ENCODE measurements at places on chromosomes 13 and 19.

GRCh38 chr19:50419580-50420035 lies 870 bp downstream of the SPIB start:
- DNase-seq, result no peak

DNA sequence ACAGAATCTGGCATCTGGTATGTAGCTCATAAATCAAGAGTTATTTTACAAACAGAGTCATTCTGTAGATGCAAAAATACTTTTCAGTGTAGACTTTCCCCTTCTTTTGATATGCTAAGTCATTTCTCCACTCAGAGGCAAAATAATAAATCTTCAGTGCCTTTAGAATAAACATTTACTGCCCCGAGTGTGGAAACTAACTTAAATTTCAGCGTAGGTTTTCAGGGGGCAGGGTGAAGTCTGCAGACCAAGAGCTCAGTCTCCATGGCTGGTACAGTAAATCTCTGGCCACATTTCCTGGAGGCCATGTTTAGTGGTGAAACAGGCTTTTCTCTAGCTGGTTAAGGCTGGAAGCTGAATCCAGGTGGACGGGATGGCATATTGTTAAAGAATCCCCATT lies 13.1 kb upstream of the ADPRHL1 start:
- no peak for DNase-seq

GRCh38 chr19:54096617-54097106 lies 3.9 kb downstream of the OSCAR start:
- DNase-seq, result no peak

DNA sequence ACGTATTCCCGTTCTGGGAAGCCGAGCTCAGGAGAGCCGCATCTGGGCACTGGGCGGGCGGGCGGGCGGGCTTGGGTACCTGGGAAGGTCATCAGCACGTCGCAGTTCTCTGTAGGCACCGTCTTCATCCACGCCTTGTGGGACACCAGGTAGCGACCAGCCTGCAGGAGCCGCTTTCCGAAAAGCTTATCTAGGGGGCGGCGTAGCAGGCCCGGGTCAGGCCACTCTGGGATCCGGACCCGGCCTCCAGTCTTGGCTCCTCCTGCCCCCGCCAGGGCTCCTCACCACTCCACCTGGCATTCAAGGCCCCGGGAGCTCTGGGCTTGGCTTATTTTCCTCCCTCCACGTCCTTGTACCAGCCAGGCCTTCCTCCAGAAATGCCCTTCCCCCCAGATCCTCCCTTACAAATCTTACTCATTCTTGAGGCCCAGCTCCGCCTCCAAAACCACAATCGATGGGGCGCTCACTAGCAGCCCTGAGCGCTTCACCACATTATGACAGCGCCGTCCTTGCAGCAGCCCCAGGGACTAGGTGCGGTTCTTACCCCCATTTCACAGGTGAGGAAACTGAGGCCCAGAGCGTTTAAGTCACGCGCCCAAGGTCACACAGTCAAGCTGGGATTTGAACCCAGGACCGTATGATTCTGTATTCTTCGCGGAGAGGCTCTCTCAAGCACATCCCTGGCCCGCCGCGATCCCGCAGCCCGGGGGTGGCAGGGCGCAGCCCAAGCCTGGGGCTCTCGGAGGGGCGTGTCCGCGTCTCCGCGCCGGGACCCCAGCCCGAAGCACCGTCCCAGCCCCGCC lies 843 bp downstream of the ANO8 start:
- DNase-seq, result peak; percentile 47

DNA sequence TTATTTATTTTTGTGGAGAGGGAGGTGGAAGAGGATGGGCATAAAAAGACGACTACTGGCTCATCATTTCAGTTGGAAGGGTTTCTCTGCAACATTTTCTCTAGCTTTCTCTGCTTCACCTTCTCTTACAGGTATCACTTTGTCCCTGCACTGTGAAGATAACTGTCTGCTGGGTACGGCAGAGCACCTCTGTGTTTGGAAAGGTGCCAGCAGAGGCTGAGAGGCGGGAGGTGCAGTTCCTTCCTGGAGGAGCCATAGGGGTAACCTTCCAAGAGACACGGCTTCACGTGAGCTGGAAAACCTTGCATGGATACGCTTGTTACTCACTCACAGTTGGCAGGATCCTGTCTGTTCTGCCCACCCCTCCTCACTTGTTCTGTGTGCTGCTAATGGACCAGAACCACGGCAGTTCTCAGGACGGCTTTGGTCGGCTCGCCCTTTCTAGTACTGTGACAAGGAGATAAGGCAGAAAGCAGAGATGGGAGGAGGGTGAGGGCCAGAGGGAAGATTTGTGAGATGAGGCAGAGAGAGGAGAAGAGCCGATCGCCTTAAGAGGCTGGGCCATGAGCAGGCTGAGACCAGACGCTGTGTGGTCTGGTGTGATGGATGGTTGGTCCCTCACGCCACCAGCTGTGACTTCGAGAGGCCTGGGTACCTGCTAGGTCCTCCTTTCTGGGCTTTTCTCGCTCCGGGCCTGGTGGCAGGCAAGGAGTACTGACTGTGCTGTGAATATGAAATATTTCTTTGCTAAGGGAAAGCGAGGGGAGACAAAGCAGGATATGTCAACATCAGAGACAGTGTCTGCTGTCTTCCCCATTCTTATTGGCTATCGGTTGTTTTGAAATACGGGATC lies 66.8 kb downstream of the MRPL57 start:
- no peak for DNase-seq

DNA sequence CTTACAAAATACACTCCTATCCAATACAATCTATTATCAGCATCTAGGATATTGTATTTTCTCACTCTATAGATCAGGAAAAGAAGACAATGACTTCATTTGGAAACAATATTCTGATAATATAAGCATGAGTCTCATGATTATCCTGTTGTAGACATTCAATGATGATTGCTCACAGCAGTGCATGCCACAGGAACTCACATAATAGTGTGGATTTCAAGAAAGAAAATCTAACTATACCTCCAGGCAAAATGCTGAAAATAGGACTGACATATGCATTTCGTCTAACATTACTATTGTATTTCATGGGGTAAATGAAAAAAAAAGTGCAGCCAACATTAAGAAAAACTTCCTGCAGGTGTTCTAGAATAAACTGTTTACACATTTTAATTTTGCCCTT lies 122.6 kb downstream of the POSTN start:
- DNase-seq, result no peak

DNA sequence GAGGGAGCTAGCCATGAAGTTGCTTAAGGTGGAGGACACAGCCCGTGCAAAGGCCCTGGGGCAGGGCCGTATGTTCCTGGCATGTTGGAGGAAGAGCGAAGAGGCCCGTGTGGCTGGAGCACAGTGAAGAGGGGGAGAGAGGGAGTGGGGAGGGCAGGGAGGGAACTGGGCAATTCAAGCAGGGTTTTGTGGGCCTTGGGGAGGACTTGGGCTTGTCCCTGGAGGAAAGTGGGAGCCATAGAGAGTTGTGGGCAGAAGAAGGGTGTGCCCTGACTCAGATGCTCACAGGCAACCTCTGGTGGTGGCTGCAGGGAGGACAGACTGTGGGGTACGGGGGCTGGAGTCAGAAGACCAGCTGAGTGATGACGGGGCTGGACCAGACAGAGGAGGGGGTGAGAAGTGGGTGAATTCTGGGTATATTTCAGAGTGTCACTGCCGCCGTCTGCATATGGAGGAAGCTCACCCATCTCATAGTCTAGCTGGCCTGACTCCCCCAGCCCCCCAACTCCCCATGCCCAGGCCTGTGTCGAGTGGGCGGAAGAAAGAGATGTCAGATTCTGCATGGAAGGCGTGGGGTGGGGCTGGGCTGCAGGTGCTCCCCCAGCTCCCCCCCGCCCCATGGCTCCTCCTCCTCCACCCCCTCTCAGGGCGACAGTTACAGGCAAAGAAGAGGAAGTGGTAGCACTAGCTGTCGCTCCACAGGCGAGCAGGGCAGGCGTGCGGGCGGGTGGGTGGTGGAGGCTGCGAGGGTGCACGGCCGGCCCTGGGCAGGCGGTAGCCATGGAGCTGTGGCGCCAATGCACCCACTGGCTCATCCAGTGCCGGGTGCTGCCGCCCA lies at the start of gene VAV1:
Gene VAV1, plus strand, starts transcription at position 681 of the 838 bp plus-strand sequence. Its CDS starts 100 bp downstream, at position 781.
- DNase-seq, result peak; percentile 64

DNA sequence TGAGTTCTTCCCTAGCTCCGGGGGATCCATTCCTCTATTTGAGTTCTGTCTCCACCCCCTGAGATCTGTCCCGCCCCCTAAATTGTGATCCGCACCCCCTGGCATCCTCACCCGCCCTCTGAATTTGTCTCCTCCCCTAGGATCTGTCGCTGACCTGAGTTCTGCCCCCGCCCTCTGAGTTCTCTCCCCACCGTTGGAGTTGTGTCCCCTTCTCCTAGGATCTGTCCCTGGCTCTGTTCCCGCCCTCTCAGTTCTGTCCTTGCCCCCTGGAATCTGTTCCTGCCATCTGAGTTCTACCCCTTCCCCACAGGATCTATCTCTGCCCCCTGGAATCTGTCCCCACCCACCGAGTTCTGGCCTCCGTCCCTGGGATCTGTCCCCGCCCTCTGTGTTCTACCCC lies 1.0 kb upstream of the SLC17A7 start:
- no peak for DNase-seq

GRCh38 chr19:40921005-40921897 lies 39.2 kb upstream of the CYP2A7 start:
- no peak for DNase-seq

DNA sequence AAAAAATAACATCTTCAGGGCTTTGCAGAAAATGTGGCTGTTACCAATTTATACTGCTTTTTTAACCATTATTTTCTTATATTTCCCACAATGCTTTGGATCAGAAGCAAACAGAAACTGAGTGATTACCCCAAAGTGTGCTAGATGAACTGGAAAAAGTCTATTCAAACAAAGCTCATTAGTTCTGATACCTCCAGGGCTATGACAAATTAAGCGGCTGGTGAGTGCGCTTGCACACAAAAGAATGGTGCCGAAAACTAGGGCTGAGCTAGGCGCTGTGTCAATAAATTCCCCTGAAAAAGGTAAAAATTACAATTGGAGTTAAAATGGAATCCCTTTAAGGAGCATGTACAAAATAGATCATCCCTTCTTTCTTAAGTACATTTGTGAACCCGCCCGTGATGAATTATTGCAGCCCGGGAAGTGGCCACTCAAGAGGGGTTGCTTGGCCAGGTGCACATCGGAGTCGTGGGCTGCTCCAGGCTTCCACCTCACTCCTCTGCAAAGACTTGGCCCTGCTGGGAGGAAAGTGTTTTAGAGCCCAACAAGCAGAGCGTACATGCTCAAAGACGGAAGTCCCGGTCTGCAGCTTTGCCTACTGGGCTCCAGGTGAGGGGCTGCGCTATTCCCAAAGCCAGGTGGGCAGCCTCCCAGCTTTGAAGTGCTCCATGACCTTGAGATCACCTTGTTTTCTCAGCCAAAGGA lies 164.0 kb upstream of the ZNF507 start:
- no peak for DNase-seq
